ENCODE measurements at places on chromosomes 5 and 9.

- no peak for DNase-seq
Observed at GRCh38 chr5:111548348-111548950, 36.1 kb upstream of the STARD4 start.

- DNase-seq: peak; percentile 68
Observed at GRCh38 chr9:134396258-134396742, 70.0 kb downstream of the RXRA start.

- no peak for DNase-seq
Observed at GRCh38 chr9:135848341-135849047, 58.9 kb downstream of the CAMSAP1 start.

DNA sequence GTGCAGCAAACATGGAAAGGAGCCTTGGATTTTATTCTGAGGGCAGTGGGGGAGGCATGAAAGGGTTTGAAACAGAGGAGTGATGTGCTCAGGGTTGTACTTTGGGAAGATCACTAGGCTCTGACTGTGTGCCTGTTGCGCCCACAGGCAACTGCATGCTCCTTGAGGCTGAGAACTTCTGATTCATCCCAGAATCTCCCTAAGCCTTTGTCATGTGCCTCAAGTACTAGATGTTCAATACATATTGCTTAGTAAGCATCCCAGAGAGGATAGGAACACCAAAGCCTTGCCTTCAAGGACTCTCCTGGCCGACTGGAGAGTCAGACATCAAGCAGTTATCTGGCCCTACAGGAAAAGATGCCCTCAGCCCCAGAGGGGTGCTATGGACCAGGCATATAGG, 54.1 kb downstream of the ARHGEF37 start:
- DNase-seq: no peak

GRCh38 chr5:140734354-140734753, 34.1 kb downstream of the ZMAT2 start:
- DNase-seq: peak; percentile 18

DNA sequence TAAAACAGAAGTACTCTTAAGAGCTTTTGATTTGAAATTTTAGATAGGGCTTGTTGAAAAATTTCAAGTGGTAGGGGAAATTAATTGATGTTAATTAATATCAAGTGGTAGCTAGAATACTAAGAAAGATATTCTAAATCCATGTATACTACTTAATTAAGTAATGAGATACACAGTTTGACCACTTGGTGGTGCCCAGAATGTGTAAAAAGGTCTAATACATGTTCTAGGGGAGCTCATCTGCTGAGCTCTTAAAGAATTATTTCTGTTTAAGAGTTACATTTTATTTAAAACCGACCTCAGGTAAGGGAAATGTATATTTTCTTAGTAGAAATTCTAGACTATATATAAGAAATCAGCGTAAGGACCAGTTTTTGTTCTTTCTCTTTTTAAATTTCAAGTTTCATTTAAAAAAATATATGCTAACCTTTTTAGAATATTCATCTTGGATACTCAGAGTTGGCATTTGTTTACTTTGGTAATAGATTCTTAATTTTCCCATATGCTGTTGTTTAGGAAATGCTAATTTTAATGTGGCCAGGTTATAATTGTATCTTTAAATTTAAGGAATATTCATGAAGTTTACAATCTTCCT, 61.5 kb downstream of the LNPEP start:
- DNase-seq: peak; percentile 67

DNA sequence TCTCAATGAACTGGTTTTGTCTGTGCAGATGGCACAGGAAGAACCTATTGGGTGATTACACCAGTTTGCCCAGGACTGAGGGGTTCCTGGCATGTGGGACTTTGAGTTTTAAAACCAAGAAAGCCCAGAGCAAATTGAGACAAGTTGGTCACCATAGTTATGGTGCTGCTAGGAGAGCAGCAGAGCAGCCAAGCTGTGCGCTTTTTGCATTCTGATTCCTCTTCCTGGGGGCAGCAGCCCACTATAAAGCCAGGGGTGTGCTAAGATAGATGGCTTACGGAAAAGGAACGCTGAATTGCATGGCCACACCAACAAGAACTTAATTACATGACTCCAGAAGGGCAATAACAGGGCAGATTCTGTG, 49.7 kb downstream of the TIMD4 start:
- no peak for DNase-seq

GRCh38 chr5:110817459-110817858, 78.7 kb downstream of the SLC25A46 start:
- DNase-seq: no peak

GRCh38 chr5:125835293-125836172, 587.7 kb upstream of the GRAMD2B start:
- peak; percentile 32 for DNase-seq

DNA sequence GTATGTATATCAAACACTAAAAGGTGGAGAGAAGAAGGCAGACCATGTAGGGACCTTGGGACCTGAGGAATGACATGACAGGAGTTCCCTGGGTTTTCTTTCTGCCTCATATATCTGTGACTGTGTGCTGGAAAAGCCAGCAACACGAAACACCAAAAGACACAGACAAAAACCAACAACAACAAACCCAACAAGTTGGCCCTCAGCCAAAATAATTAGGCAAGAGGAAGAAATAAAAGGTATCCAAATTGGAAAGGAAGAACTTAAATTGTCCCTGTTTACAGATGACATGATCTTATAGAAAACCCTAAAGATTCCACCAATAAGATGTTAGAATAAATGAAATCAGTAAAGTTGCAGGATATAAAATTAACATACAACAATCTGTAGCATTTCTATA, 21.7 kb downstream of the ABO start:
- DNase-seq: no peak

DNA sequence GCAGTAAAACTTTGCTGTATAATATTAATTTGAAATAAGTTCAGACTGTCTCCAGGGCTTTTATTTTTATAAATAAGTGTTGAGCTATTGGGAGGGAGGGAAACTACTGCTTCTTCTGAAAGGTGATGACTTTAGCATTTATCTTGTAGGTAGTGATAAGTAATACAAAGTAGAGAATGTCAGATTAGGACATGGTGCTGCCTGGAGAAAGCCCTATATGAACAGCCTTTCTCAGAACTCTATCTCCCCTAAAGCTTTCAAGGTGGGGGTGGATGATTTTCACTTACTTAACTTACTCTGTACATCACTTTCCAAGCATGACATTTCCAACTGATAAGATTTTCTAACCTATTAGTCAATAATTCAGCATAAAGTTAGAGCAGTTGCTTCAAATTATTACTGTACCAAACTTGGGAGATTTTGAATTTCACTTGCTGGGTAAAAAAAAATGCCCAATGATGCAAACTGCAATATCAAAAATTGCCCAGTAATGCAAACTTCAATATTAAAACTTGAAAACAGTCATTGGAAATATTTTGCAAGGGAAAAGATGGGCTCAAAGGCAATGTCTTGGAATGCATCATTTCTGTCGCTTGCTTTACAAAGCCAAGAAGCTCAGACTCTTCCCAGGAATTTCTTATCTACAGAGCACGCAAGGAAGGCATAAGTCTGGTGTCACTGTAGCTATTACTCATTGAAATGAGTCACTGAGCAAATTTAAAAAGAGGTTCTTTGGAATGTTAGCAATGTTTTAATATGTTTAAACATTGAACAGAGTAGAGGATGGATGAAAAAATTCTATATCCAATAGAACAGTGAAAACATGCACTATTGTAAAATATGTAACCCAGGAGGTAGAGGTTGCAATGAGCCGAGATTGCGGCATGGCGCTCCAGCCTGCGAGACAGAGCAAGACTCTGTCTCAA, 569.5 kb downstream of the PSAT1 start:
- DNase-seq: peak; percentile 33

DNA sequence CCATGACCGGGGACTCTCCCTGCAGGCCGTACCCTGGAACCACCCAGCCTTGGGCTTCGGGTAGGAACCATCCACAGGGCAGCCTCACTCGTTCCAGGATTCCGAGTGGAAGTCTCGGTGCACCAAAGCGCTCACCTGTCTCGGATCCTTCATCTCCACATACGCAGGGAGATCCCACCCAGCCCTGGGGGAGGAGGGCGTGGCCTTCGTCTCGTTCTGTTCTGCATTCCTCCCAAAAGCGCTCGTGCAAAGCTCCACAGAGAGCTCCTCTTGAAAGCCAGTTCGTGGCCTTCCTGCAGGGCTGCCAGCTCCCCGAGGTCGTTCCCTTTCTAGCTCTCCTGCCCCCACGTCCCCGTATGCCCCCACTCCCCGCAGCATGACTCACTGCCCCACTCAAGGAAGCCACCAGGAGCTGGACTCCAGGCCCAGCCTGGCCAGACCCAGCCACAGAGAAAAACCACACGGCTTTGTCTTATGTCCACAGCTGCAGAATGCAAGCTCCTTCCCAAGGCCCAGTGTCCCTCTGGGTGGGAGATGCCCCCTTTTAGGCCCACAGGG, 65.0 kb upstream of the SARDH start:
- no peak for DNase-seq

- peak; percentile 77 for DNase-seq
Observed at GRCh38 chr5:10689391-10690081, 71.5 kb downstream of the DAP start.

GRCh38 chr5:1726956-1727355, 72.7 kb downstream of the MRPL36 start:
- no peak for DNase-seq

DNA sequence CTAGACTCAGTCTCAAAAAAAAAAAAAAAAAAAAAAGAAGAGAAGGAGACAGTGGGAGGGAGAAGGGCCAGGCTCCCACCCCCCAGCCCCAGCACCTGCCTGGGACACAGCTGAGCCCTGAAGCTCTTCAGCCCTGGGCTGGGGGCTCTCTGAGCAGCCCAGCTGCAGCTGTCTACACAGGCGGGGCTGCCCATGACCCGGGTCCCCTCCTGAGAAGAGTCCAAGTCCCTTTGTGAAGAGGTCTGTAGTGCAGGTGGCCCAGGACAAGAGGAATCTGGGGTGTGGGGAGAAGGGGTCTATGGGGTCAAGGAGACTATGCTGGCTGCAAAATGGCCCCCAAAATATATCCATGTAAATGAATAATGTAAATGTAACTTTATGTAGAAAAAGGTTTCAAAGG, 6.7 kb upstream of the LCN2 start:
- no peak for DNase-seq

DNA sequence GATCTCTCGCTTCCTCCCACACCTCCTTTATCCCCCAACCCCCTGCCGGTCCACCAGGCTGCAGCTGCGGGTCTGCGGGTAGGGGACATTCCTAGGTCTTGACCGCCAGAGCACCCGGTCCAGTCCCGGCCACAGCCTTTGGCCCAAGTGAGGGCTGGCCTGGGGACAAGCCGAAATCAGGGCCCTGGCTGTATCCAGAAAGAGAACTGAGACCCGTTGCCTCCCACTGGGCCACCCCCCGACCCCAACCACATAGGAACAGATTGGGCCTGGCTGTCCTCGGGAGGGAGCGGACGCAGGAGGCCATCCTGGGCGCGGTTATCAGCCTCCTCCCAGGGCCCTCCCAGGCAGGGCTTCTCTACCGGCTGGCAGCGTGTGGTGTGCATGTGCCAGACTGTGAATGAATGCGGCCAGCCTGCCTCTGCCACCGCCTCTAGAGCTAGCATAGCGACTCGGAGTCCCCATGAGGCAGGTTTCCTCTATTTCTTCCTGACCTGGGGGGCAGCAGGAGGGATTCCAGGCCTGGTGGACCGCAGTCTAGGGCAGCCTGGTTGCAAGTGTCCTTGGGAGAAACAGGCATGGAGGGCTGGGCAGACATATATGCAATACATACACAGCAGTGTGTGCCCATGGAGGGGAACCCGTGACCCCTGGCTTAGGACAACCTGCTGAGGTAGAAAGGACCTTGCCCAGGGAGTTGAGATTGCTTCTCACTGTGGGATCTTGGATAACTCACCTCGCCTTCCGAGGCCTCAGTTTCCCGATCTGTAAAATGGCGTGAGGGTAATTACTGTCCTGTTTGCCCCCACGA, 1.2 kb downstream of the N4BP3 start:
- no peak for DNase-seq

DNA sequence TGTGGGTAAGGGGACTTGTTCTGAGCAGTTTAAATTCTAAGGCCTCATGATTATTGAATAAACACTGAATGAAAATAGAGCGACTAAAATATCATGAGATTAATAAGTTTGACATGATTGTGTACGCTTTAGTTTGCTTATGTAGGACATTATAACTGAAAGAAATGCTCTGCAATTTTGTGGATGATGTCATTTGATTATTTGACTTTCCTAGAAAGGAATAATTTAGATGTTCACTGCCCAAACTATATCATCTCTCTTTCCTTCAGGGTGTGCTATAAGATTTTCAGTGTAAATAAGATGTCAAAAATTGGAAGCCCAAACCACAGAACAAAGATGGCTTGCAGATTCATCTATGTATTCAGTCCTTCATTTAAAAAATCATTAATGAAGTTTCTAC, 115.7 kb upstream of the MTAP start:
- DNase-seq: no peak

DNA sequence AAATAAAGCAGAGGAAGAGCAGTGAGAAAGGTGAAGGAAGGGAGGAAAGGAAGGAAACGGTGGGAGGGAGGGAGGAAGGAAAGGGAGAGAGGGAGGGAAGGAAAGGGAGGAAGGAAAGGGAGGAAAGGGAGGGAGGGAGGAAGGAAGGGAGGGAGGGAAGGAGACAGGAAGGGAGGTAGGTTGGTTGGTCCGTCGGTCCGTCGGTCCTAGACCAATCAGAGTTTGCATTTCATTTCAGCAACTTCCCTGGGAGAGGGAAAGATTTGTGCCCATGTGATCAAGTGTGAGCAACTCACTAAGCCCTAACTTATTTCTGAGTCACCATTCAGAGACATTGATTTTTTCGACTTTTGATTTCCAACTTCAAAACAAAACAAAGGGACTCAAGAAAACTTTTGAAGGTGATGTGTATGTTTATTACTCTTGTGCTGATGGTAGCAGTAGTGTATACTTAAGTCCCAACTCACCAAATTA, 18.8 kb downstream of the NANS start:
- DNase-seq: peak; percentile 63

GRCh38 chr5:102802708-102803458, 47.8 kb downstream of the PAM start:
- peak; percentile 65 for DNase-seq

DNA sequence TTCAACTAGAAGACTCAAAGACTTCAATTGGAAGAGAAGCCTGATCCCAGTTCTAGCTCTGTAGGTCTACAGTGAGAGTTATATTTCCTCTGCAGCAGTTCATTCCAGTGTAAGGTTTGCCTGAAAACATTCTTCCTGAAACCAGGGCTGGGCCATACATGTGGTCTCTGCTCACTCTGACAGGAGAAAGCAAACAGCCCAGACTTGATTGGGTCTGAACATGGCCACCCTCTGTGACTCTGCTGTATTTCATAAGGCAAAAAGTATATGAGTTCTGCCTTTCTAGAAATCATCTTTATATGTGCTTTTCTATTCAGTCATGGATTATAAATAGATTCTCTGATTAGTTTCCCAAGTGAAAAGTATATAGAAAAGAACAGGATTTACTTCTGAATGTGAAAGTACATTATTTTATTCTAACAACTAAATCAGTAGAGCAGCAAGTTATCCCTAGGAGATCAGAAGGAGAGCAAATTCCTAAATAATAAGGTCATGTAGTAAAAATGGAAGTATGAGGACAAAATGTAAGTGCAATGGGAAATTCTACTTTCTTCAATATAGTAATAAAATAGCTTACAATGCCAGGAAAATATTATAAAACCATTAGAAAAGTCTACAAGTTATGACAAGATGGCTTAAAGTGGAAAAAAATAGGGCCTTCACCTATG, 144.3 kb downstream of the EFNA5 start:
- DNase-seq: no peak

GRCh38 chr5:116733991-116734975, 159.7 kb upstream of the SEMA6A start:
- peak; percentile 15 for DNase-seq
